CD8-positive, alpha-beta T cell (primary cell): ENCODE measurements at places on chromosomes 2 and 18. TPM values are rescaled to one million over a fixed set of nuclear protein-coding genes. Genes with fewer than 3 reads are reported as not detected.

VAMP5 gene
- 22.7 TPM for total RNA-seq

CNDP1 gene
- 0.22 TPM for total RNA-seq

DYNC2LI1 gene
- total RNA-seq, result 1.4 TPM

DUSP11 gene
- total RNA-seq, result 67.0 TPM

RBM43 gene
- total RNA-seq, result 12.1 TPM
